ENCODE measurements at places on chromosomes 6 and 20.

GRCh38 chr6:15343490-15344191, 97.8 kb downstream of the JARID2 start:
- no peak for DNase-seq

DNA sequence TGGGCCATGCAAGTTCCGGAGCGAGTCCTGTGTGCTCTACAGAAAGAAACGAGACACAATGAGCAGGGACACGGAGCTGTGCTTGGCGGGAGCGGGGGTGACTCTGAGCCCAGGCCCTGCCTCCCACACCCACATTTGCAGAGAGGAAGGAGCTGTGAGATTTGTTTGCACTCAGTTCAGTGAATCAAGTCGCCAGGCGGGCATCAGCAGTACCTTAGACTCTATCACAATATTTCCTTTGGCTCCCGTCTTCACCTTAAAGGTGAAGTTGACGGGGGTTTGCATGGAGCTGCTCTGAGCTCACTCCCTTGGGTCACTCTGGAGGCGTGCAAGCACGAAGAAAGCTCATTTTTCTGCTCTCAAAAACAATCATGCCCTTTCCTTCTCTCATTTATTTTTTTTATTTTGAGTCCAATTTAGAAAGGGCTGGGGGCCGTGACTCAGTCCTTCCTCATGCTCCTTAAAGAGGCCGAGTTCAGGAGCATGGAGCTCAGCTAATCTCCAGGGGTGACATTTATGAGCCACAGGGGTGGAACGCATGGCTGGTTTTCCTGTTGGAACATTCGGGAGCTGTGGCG, 188.2 kb downstream of the NFATC2 start:
- no peak for DNase-seq

GRCh38 chr6:72084992-72085569, 198.7 kb downstream of the RIMS1 start:
- no peak for DNase-seq

- no peak for DNase-seq
These were observed 36.9 kb upstream of the KIF25 start for GRCh38 chr6:167960579-167960978.

DNA sequence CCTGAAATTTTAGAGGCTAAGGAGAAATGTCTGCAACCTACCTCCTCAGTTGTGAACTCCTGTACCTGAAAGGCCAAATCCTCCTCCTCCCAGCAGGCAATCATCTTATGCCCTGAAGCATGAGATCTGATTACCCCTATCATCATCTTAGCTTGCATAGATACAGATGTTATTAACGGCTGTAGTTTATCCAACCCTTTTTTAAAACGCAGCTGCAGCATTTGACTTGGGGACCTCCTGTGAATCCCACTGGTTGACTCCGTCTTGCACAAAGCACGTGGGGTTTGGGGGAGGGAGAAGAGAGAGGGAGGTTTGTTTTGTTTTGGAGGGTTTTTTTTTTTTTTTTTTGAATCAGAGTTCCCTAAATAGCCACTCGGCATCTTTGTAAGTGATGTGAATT, 5.8 kb upstream of the NR2E1 start:
- DNase-seq, result no peak

GRCh38 chr20:47283411-47283810, 73.1 kb downstream of the ZMYND8 start:
- no peak for DNase-seq

DNA sequence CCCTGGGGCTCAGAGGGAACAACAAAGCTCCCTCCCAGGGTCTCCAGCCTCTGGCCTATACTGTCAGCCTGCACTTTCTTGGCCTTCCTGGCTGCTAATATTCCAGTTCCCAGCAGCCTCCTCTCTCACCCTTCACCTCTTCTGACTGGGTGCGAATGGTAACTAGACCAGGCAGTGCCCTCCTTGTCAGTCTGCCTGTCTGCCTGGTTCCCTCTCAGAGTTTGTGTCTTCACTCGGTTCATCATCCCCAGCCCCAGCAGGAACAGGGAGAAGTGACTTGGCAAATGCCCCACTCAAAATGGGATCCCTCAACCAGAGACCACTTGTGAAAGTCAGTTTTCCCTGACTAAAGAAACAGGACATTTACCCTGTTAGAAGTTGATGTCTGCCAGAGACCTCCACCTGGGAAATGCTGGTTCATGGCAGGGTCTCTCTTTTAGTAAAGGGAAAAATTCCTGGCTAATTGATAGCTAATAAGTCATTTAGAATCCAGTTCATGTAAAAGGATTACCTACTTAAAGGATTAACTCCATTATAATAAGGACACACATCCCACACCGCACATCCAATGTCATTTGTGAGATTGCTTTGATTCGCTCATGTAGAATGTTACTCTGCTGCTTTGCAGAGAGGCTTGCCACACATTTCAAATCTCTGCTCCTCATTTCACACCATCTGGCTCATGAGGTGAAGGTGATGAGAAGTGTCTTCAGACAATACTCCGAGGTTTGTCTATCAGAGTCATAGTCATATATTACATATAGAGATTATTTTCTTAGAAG, 18.6 kb upstream of the MICB start:
- DNase-seq, result no peak

GRCh38 chr20:36991703-36992102, 40.2 kb upstream of the SAMHD1 start:
- DNase-seq, result no peak

DNA sequence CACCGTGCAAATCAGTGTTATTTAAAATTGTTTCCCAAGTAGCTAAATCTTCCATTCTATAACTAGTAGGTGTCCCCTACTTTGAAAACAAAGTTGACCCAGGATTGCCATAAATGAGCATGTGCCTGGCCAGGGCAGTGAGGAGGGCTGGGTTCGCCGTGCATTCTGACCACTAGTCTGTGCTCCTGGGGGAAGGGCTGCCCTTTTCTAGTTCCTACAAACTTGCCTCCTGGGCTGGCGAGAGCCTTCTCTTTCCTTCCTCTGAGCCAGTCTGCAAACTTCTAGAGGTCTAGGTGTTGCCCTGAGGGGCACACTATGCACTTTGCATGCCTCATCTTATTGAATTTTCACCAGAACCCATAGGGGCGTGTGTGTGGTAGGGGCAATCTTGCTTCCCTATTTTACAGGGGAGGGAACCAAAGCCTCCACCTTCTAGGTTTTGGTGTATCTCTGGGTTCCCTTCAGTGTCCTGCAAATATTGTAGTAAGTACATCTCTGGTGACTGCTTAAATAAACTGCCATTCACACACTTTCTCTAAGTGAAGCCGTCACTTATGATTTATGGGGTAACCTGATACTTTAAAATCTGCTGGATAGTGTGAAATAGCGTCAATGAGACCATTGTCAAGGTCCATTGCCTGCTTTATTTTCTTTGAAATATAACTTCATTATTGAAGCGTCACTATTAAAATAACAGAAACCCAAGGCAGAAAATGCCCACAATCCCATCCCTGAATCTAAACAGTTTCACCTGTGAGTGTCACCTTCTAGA, 42.2 kb downstream of the CDH26 start:
- no peak for DNase-seq

GRCh38 chr20:235891-236290, 8.8 kb downstream of the DEFB129 start:
- no peak for DNase-seq

- DNase-seq, result no peak
These were observed 21.6 kb upstream of the MAFB start for GRCh38 chr20:40710603-40711002.

- no peak for DNase-seq
These were observed 10.2 kb downstream of the ELMO2 start for GRCh38 chr20:46396052-46396740.

GRCh38 chr20:59810449-59811187, 122.8 kb downstream of the SYCP2 start:
- no peak for DNase-seq

DNA sequence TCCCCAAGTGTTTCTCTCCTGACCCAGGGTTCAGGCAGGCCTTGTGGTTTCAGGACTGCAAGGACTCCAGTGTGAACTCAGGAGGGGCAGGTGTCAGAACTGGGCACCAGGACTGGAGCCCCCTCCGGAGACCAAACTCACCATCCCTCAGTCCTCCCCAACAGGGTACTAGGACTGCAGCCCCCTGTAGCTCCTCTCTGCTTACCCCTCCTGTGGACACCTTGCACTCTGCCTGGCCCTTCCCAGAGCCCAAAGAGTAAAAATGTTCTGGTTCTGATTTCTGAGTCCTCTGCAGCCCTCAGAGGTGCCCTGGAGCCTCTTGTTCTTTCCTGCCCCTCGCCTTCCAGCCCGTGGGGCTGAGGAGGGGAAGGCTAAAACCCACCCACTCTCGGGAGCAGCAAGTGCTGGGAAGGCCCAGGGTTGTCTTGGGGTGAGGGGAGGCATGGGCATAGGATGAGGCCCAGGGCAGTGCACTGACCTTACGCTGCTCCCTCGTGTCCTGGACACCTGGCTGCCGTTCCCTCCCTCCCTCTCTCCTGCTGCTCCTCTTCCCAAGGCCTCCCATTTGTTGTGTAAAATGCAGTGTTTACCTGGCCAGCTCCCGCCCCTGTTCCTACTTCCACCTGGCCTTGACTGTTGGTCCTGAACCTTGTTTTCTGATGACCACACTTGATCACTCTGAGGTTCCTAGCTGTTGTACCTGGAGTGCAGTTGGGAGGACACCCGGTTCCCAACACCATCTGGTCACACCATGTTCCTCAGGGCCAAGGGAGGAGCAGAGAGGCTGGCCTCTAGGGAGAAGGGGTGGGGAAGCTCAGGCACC, 9.9 kb downstream of the CNPY3 start:
- DNase-seq, result no peak

- DNase-seq, result no peak
These were observed 29.5 kb upstream of the TMEM14A start for GRCh38 chr6:52641388-52641787.

GRCh38 chr6:104046426-104046825, 813.3 kb downstream of the HACE1 start:
- no peak for DNase-seq

DNA sequence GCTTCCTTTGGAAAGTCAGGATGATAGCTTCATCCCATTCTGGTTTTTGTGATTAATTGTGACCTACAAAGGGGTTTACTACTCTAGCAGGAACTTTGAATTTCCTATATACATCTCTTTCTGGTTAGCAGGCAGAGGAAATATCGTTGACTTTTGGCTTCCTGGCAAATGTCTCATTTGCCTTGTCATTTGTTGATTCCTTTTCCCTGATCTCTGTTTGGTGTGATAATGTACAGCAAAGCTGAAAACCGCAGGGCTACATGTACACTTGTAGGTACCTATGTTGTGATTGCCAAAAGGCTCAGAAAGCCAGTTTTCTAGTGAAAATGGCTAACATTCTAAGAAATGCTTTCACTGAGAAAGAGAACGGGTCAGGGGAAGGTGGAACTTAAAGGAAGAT, 44.3 kb downstream of the TOP1 start:
- no peak for DNase-seq

GRCh38 chr6:41406728-41407489, 71.5 kb downstream of the NCR2 start:
- DNase-seq, result no peak

DNA sequence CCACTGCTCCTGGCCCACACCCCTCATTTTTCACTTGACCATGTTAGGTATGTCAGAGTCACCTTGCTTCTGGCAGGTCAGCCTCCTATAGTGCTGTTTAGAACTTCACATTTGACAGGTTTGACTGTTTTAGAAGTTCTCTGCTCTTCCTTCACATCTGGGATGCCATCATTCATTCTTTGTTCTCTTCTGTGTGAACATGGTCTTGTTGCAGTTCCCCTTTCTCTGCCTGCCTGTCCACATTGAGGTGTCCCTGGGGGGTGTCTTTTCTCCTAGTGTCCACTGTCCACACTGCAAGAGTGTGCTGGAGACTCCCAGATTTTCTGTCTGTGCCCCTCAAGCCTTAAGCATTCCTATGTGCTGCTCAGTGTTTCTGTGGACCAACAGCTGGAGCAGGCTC, 89.5 kb downstream of the JARID2 start:
- DNase-seq, result no peak

GRCh38 chr6:86888301-86888700, 49.0 kb upstream of the HTR1E start:
- no peak for DNase-seq

DNA sequence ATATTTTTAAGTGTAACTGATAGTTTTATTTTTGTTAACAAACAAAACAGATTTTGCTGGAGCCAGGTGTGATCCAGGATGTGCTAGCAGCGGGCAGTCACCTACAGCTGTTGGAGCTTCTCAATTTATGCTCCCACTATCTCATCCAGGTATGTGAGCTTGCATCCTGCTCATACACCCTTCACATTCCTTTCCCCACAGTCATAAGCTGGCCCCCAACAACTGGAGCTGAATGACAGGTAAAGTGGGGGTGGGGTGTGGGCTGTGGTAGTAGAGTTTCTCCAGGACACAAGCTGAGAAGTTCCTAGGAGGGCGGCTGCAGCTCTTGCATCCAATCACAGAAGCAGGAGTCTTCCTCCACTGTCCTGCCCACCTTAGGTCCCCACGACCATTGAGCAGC, 140.1 kb downstream of the KLHL32 start:
- DNase-seq, result no peak

DNA sequence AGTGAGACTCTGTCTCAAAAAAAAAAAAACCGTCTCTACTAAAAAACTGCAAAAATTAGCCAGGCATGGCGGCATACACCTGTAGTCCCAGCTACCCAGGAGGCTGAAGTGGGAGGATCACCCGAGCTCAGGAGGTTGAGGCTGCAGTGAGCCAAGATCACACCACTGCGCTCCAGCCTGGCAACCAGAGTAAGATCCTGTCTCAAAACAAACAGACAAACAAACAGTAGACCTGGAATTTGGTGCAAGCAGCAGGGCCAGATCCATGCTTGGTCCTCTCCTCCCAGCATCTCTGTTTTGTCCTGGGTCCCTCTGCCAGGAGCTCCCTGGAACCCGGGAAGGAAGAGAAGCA, 11.6 kb downstream of the RIPOR3 start:
- DNase-seq, result no peak

DNA sequence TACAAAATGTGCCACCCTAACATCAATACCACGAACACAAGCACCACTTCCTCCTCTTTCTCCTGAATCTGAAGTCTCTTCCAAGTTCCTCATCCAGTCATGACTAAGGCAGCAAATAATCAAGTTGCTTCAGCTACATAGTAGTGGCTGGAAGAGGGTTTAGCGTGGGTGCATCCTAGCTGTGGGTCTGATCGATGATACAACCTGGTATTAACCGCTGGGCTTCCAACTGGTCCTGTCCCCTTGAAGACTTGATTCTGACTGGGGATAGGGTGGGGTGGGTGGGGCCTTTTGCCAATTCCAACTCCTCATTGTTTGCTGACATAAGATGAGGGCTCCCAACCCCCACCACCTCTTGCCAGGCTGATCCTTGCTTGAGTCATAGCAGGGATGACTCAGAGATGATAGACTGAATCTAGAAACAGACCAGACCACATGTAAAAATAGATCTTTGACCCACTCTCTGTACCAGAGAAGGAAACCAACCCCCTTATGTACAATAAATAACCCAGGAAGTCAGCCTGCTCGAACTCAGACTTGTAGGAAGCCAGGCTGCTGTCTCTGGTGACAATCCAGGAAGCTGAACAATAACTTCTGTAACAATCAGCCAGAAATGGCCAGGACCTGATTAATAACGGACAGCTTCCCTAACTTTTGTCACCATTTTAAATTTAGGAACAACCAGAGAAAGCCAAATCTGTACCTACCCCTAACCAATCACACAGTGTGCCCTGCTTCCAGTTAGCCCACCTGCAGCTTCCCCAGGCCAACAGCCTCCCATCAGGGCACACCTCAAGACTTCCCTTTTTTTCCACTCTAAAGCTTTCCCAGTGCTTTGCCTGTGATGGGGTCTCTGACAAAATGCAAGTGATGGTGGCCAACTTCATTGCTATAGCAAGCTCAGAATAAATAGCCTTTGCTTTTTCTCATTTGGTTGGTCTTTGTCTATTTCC, 68.9 kb upstream of the FAM184A start:
- DNase-seq, result no peak

GRCh38 chr6:136037876-136038460, 186.5 kb downstream of the PDE7B start:
- DNase-seq, result no peak
